Cerebellar cortex (tissue), 1 donor: ENCODE measurements at places on chromosomes 5 and 9.

DNA sequence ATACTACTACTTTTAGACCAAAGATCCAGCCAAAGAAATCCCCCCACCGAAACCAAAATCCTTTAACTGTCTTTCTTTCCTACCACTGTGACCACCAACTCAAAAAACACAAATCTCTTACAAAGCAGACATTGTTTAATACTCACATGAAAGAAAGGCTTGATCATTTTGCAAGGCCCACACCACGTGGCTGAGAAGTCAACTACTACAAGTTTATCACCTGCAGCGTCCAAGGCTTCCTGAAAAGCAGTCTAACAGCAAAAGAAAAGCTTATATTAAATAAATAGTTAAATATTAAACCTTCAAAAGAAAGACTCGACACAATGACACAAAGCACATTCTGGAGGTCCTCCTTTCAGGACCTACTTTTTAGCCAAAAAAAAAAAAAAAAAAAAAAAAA, 5.1 kb downstream of the TXN start:
- no peak for DNase-seq

- no peak for DNase-seq
These were observed 15.0 kb downstream of the FBXO38 start for GRCh38 chr5:148398698-148399121.

- no peak for DNase-seq
These were observed 154.7 kb downstream of the ATP10B start for GRCh38 chr5:160697281-160697680.

GRCh38 chr5:64201996-64202395, 36.4 kb downstream of the RNF180 start:
- DNase-seq, result no peak

GRCh38 chr5:41776435-41776834, 93.8 kb downstream of the OXCT1 start:
- no peak for DNase-seq
